B cell (primary cell): ENCODE measurements at places on chromosomes 1 and 21.
A peak's percentile ranks its signal among the peaks of the same experiment; 100 is the strongest.

DNA sequence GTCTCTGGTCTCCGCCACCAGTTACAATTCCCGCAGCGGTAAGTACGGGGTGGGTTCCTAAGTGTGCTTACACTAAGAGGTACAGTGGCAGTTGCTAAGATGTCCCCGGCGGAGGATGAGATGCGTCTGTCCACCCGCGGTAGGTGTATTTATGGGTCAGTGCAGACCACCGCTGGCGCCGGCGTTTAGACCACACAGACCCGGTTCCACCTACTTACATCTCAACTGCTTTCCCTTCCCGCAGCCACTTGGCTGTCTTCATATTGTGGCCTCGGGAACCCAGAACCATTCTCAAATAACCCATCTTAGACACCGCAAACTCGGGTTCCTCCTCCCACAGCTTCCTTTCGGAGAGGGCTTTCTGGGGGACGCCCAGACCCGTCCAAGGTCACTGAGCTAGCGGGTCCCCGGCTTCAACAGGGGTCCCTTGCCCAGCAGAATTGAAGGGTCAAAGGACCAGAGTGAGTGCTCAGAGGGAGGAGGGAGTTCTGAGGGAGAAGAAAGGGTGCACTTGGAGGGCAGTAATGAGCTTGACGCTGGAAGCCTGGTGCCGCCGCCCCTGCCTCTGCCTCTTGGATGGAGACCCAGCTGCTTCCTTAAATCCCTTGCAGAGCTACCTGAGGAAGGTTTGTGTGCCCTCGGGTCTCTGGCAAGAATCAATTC, 8.6 kb downstream of the NR5A2 start:
- H3K27ac ChIP-seq, result no peak overlapping the region
- peaks cover 65% of the 10 kb centered on the region for H3K27me3 ChIP-seq
- no peak overlapping the region for H3K4me3 ChIP-seq
- H3K4me1 ChIP-seq, result peaks cover 48% of the 10 kb centered on the region
- peak; percentile 42 for DNase-seq

GRCh38 chr1:232625319-232625868, 4.5 kb downstream of the SIPA1L2 start:
- DNase-seq, result no peak
- no peak overlapping the region for H3K4me3 ChIP-seq
- H3K36me3 ChIP-seq, result no peaks in the 10 kb centered on the region
- H3K27me3 ChIP-seq, result no peaks in the 10 kb centered on the region

- DNase-seq, result no peak
- no peak overlapping the region for H3K4me3 ChIP-seq
- no peaks in the 10 kb centered on the region for H3K4me1 ChIP-seq
- no peaks in the 10 kb centered on the region for H3K36me3 ChIP-seq
- H3K27me3 ChIP-seq, result no peaks in the 10 kb centered on the region
Measured at GRCh38 chr1:55679971-55680370, 464.8 kb upstream of the USP24 start.

DNA sequence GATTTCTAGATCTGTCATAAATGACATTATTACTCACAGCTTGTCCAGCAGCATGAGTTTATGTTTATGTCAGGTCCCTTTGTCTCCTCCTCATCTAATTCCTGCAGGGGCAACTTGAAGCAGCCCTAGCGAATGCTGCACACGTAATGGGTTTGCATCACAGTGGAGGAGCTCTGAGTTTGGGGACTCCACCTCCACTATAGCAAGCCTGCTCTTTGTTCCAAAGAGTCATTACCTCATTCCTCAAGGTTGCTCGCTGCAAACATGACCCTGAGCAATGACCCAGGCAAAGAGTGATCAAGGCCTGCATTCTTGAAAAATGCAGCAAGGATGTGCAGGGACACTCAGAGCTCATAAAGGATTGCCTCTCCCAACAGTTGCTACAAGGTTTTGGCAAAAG, 261.9 kb downstream of the HHIPL2 start:
- no peaks in the 10 kb centered on the region for H3K36me3 ChIP-seq
- H3K4me3 ChIP-seq, result no peak overlapping the region
- H3K27ac ChIP-seq, result no peak overlapping the region
- H3K27me3 ChIP-seq, result peaks cover 3% of the 10 kb centered on the region
- no peak for DNase-seq
- H3K4me1 ChIP-seq, result no peaks in the 10 kb centered on the region

DNA sequence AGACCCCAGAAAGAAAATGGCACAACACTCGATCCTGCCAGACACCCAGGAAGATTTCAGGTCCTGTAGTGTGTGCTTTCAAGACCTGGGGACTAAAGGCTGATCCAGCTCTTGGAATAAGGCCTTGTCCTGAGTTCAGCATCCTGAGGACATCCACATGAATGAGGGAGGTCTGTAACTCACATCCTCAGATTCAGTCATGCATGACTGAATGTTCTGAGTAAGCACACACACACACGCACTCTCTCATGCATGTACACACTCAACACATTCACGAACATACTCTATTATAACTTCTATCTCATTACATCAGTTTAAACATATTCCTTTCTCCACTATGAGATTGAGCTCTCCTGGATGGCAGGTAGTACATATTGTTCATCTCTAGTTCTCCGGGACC, 273.4 kb upstream of the BEND5 start:
- H3K27ac ChIP-seq, result no peak overlapping the region
- no peak overlapping the region for H3K4me3 ChIP-seq
- no peaks in the 10 kb centered on the region for H3K4me1 ChIP-seq

DNA sequence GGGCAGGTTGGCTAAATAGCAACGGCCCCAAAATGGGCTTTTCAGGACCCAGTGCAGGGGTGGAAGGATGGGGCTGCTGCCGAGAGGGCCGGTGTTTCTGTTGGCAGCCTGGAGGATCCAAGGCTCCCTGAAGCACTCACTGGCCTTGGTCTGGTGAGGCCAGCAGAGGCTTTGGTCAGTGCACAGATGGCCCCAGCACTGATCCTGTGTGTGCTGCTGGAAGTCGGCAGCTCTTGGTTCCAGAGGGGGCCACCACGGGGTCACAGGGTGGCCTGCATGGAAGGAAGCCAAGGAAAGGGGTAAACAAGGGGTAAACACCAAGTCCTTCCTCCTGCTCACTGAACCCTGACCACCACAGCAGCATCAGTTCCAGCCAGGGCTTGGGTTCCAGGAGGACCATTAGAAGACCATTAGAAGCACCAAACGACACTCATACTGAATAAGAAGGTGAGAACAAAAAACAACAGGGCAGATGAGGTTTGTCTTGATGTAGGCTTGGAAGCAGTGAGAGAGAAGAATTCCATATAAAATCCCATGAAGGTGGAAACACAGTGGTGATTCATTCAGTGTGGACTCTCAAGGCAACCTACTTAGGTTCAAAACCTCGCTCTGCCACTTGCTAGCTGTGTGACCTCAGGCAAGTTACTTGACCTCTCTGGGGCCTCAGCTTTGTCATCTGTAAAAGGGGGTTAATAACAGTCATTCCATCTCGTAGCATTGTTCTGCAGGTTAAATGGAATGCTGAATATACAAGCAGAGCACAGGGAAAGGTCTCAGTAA, 184.5 kb downstream of the RUNX1 start:
- no peaks in the 10 kb centered on the region for H3K27me3 ChIP-seq
- H3K4me1 ChIP-seq, result peaks cover 27% of the 10 kb centered on the region
- no peak for DNase-seq
- H3K36me3 ChIP-seq, result peaks cover 37% of the 10 kb centered on the region

GRCh38 chr21:42174173-42174572, 44.8 kb upstream of the ABCG1 start:
- no peak overlapping the region for H3K27ac ChIP-seq
- no peak overlapping the region for H3K4me3 ChIP-seq
- no peaks in the 10 kb centered on the region for H3K27me3 ChIP-seq
- no peaks in the 10 kb centered on the region for H3K36me3 ChIP-seq
- DNase-seq, result no peak

DNA sequence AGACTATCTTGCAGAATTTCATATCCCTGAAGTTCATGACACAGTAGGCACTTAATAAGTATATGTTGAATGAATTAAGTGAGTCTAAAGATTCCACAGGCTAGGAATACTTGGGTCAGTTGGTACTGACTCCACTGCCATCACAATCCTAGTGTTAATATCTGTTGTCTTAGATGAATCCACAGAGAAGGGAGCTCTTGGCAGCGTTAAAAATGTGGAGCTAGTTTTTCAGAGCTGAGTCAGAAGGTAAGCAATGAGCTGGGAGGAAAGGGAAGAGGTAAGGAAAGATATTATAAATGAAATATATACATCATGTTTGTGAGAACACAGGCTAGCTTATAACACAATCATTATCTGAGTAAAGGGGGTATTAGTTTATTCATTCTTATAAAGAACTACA, 21.8 kb upstream of the GORAB start:
- peaks cover 6% of the 10 kb centered on the region for H3K27me3 ChIP-seq
- DNase-seq, result no peak
- H3K36me3 ChIP-seq, result no peaks in the 10 kb centered on the region
- no peak overlapping the region for H3K4me3 ChIP-seq
- H3K27ac ChIP-seq, result no peak overlapping the region

GRCh38 chr1:109969146-109969829, 15.3 kb upstream of the AHCYL1 start:
- no peak overlapping the region for H3K27ac ChIP-seq
- H3K27me3 ChIP-seq, result no peaks in the 10 kb centered on the region
- no peak overlapping the region for H3K4me3 ChIP-seq
- peak; percentile 34 for DNase-seq

DNA sequence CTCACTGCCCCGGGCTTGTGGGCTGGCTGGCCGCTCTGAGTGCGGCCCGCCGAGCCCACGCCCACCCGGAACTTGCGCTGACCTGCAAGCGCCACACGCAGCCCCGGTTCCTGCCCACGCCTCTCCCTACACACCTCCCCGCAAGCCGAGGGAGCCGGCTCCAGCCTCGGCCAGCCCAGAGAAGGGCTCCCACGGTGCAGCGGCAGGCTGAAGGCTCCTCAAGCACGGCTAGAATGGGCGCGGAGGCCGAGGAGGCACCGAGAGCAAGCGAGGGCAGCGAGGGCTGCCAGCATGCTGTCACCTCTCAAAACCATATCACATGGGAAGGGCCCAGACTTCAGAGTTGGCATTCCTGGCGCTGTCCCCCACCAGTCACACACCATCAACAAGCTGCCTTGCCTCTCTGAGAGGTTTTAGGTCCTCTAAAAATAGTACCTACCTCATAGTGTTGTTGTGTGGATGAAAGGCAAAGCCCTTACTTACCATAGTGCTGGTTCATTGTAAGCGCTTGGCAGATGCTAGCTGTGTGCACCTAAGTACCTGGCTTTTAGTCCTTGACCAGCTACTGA, 13.4 kb downstream of the LDLRAD1 start:
- no peak for DNase-seq
- no peak overlapping the region for H3K27ac ChIP-seq
- H3K4me1 ChIP-seq, result no peaks in the 10 kb centered on the region
- H3K27me3 ChIP-seq, result no peaks in the 10 kb centered on the region

DNA sequence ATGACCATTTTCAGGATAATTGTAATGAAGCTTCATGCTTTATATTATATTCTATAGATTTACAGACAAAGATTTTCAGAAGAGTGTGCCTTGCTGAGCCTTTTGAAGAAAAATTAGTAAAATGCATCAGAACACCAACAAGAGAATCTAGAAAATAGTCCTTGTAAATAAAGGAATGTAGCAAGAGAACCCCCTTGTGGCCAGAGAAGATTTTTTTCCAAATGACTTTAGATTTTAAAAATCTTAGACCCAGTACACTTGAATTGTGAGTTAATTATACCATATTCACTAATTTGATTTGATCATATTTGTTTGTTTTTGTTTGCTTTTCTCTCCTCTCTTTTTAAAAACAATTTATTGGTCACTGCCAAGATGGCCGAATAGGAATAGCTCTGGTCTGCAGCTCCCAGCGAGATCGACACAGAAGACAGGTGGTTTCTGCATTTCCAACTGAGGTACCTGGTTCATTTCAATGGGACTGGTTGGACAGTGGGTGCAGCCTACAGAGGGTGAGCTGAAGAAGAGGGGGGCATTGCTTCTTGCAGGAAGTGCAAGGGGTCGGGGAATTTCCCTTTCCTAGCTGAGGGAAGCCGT, 12.8 kb upstream of the IFI44L start:
- no peak overlapping the region for H3K4me3 ChIP-seq
- no peaks in the 10 kb centered on the region for H3K4me1 ChIP-seq
- H3K27me3 ChIP-seq, result no peaks in the 10 kb centered on the region
- H3K36me3 ChIP-seq, result no peaks in the 10 kb centered on the region

DNA sequence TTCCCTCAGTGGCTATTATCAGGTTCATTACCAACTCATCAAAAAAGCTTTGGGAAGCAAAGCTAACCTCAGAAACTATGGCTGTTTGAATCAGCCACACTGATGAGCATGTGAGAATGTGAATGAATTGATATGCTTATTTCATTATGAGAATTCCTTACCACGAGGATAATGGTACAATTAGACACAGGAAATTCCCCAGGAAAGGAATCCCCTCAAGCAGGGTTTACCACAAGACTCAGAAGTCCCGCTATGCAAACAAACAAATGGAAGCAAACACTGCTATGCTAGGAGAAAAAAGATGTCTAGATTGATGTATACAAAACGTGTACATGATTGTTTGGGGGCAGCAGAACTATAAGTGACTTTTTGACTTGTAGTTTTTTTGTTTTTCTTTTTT, 205.0 kb downstream of the HMCN1 start:
- no peaks in the 10 kb centered on the region for H3K27me3 ChIP-seq
- H3K27ac ChIP-seq, result no peak overlapping the region
- H3K4me1 ChIP-seq, result no peaks in the 10 kb centered on the region
- DNase-seq, result no peak
- no peaks in the 10 kb centered on the region for H3K36me3 ChIP-seq

DNA sequence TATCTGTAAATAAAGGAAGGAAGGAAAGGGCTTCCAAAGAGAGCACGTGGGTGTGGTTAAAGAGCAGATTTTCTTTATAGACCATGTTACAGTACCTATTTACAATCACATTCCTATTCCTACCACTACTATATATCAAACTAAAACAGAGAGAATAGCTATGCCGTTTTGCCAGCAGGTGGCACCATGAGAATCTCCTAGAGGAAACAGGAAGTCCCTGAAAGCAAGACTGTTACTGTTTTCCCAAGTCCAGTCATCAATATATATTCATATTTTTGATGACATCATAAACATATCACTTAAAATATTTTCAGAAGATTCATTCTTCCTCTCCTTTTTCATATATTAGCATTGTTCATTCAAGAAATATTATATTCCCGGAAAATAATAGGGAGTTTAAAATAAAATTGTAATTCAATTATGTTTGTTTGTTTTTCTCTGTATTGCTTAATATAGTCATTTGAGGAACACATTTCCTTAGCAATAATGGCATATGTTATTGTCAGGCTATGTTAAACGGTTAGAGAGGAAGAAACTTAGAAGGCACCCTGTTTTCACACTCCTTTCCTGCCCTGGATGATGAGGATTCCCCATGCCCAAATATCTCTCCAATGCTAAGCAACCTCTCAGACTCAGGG, 6.6 kb downstream of the CCDC190 start:
- no peaks in the 10 kb centered on the region for H3K36me3 ChIP-seq
- H3K4me1 ChIP-seq, result no peaks in the 10 kb centered on the region
